ENCODE measurements at places on chromosomes 16 and 17.

- DNase-seq = no peak
Observed at GRCh38 chr17:16190703-16191360, 24.5 kb downstream of the NCOR1 start.

DNA sequence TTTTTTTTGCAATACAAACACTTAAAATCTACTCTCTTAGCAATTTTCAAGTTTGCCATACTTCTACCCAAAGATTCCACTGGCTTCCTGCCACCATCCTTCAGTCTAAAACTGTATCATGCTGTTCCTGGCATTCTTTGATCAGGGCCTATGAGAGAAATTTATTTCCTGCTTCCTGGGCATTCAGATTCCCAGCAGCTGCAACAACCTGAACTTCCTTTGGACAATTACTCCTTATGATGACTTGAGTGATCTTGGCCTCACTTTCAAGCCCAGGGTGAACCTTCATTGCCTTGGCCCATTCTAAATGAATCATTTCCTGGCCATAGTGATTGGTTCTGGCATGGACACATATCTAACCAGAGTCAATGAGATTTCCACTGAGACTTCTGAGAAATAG, 18.0 kb upstream of the MON1B start:
- DNase-seq = no peak

DNA sequence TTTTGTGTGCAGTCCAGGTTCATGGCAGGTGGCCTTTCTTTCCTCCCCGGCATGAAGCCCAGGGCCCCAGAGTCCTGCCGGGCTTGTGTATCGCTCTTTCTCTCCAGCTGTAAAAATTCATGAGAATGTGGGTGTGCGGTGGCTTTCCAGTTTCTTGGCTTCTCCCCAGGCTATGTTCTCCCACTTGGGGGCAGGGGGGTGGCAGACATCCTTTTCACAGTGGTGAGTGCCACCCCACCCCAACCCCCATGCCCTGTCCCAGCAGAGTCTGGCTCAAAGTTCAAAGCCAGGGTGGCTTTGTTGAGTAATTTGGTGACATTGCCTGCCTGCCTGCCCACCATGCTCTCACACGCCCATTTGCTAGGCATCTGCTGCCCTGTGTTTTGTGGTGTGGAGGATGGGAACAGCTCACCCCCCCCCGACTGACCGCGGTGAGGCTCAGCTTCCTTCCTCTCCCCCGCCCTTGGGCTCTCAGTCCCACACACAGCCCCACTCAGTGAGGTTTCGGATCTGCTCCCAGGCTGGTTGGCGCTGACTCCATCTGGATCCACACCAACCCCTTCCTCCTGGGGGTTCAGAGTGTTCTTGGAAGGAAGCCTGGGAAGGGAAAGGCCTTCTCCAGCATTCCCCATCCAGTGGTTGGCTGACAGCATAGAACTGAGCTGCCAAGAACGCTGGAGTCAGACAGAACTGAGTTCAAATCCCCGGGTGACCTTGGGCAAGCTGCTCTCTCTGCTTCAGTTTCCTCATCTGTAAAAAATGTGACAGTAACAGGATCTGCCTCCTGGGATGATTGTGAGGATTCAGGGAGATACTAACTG, 36.0 kb downstream of the CHD9 start:
- peak; percentile 51 for DNase-seq

- no peak for DNase-seq
Observed at GRCh38 chr17:50832267-50832863, 3.0 kb upstream of the WFIKKN2 start.

DNA sequence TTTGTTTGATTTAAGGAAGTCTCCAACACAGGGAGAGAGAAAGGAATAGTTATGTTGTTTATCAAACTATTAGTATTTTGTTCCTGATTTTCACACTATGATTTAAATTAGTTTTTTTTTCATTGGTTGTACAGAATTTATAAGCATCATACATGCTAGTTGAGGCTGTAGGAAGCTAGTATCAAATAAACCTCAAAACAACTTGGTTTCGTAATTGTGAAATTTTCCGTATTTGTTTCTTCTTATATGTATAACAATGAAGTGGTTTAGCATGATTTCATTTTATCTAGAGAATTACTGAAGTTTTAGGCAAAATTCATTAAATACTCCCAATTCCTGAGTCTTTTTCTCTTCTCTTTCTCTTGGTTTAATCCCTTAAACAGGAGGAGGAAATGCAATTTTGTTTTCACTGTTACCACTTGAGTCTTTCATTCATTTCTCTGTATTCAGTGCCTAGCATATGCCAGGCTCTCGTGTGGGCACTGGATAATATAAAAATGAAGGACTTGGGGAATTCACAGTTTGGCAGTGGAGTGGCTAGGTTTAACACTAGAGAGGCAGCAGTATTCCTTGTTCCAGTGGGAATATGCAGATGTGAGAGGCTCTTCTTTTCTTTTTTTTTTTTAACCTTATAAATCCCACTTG, 1.8 kb downstream of the CYLD start:
- DNase-seq = no peak

DNA sequence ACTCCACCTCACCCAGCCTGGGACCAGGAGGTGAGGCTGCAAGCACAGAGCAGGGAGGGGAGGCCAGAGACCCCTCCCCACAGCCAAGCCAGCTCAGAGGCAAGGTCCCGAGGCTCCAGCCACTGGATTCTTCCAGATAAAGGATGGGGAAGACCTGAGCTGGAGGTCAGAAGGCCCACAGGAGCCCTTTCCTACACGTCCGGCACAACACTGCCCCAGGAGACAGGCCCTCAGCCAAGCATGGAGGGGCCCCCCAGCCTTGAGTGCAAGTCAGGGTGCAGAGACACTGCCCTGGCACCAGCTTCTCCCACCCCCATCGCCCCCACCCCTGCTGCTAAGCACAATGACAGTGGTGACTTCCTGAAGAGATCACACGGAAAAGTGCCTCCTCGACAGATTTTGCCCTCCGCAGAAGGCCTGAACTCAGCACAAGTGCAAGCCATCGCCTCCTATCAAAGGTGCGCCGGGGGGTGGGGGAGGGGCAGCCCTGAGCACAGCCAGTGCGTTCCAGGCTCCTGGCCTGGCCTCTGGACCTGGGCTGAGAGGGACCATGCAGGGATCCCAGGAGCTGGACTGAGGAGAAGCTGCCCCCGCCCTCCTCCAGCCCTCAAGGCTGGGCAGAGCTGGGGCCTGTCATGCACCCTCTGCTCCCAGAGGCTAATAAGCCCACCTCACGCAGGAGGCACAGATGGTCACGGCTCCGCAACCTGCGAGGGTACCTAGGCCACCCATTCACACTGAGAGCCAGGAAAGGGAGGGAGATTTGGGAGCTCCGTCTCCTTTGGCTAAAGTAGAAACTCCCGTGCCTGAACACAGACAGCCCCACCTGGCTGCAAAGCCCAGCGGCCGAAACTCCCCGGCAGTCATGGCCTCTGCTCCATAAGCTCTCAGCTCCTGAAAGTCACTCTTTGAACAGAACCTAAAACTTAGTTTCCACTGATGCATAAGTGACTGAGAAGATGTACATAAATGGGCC, 2.7 kb downstream of the MAFG start:
- DNase-seq = no peak

- DNase-seq = peak; percentile 16
Observed at GRCh38 chr17:8572764-8573163, 57.8 kb downstream of the MYH10 start.

Data from GM13976 (cell line).